Activated CD4-positive, alpha-beta T cell treated with anti-CD3 and anti-CD28 coated beads for 36 hours (primary cell): ENCODE measurements at places on chromosomes 7 and 10.

DNA sequence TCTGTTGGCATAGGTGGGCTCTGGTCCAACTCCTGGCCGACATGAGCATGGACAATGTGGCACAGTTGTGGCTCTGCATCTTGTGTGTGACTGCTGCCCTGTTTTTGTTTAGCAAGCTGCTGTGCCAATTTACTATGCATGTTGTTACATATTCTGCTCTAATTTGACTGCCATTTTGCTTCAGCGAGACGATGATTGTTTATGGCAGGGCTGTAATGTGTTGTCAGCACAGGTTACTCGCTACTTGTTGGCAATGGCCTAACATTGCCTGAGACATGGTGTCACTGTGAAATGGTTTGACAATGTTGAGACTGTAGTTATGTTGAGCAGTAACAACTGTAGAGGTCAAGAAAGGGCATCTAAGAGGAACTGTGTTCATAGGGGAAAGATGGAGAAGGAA lies 659.6 kb downstream of the AUTS2 start:
- DNase-seq, result no peak

DNA sequence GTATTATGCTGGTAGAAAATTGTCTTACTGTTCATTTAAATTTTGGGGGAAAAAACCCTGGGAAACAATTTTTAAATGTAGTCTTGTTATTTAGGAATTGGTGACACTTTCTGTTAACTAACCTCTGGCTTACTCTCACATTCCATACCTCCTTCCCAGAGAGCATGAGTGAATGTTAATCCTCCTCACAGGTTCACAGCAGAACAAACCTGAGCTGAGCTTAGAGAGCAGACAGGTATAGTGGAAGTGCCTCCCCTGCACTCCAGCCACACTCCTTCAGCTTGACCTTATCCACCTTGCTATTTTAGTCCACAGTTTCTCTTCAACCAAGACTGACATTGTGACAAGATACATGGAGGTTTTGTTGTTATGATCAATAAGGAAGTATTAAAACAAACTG lies 235.9 kb downstream of the FOXP2 start:
- DNase-seq, result no peak

DNA sequence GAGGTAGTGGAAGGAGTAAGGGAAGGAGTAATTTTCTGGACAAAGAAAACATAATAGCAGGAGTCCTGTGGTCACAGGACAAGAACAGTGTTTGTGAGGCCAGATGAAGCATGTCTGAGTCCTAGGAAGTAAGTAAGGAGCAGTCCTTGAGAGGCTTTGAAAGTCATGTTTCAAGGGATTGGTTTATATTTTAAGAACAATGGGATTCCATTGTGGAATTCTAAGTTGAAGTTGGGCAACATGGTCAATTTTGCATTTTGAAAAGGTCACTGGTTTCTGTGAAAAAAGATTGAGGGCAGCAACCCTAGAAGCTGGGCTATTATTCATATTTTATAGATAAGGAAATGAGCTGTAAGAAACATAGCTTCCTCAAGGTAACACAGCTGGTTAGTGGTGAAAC lies 10.8 kb upstream of the SLC25A28 start:
- no peak for DNase-seq

DNA sequence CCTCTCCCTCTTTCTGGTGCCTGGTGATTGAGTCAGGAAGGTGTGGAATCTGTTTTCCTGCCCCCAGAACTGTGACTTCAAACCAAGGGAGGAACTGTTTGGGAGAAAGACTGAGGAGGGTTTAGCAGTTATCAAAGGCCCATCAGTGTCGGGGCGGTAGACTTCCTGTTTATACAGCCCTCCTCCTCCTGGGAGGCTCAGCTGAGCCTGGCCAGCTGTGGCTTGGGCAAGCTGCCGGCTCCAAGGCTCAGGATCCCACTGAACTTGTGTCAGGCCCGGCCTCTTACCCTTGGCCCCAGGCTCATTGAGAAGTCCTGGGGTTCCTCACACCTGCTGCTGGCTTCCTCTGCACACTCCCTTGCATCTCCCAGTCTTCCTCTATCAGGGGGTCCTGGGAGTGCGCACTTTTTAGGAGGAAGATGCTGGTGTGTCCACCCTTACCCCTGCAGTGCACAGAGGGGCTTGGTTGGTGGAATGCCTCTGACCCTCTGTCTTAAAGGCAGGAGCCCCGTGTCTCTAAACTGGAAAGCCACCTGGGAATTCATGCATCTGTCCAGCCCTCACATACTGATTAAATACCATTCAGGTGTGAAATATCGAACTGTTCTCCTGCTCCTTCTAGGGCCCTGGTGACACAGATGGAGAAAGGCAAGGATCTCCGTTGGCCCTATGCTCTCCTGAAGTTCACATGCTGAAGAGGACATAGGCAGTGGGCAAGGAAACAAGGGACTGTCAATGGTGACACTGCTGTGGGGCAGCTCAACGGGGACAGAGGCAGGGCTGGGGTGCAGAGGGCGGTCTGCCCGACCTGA lies 32.4 kb downstream of the CXCL12 start:
- DNase-seq, result no peak

GRCh38 chr7:44307301-44307900 lies 18.0 kb downstream of the CAMK2B start:
- DNase-seq, result peak; percentile 61

- DNase-seq, result no peak
These were observed 186.4 kb downstream of the LRRC4 start for GRCh38 chr7:127844707-127845331.
